ENCODE measurements at places on chromosomes 3 and 15.

- peak; percentile 2 for DNase-seq
Observed at GRCh38 chr3:66195347-66195783, 25.4 kb upstream of the SLC25A26 start.

DNA sequence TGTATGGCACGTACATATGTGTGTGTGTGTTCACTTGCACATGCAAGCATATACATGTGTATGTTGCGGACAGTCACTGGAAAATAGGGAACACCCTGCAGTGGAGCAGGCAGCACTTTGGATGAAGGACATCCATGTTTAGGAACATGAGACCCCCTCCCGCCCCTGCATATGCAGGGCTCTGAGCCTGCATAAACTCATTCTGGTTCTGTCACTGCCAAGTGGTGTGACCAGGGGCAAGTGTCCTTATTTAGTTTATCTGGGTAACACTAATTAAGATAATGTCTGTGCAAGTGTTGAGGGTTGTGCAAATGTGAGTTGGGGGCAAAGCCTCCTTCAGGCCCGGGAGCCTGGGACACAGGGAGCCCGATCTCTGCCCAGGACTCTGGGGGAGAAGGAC is 105.7 kb downstream of the CORO2B start:
- no peak for DNase-seq

GRCh38 chr15:74025436-74025835 is 30.9 kb downstream of the PML start:
- no peak for DNase-seq

GRCh38 chr3:50333744-50334328 is 5.8 kb upstream of the TUSC2 start:
- DNase-seq = no peak

GRCh38 chr3:139450159-139450558 is 26.2 kb downstream of the RBP2 start:
- no peak for DNase-seq

GRCh38 chr3:24299246-24299805 is 195.3 kb downstream of the THRB start:
- no peak for DNase-seq

- DNase-seq = peak; percentile 6
Observed at GRCh38 chr3:30894521-30895251, at the start of gene GADL1. TSS of gene GADL1 (minus strand) at chr3:30894661. CDS start at chr3:30894614, 47 bp downstream.

DNA sequence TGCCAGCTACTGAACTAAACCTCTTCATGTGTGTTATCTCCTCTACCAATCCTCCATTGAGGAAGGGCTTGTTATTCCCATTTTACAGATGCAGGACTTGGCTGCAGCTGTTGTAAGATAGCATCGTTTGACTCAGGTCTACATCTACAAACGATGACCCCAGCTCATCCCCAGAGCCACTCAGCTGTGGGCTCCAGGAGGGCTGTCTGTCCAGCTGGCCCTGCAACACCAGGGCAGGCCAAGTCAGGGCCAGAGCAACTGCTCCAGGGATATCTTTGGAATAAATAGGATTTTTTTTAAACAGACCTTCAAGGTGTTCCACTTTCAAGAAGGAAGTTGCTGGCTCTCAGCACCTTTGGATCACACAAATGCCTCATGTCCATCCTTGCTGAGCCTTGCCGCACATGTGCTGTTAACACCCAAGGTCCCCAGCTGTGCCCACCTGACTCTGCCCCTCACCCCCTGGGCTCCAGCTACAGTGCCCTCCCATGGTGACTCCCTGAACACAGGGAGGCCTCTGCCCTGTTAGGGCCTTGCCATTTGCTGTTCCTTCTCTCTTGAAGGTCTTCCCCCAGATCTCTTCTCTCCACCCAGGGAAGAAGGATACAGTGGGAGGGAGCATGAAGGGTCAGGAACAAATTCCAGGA is 31.0 kb downstream of the ALDH1L1 start:
- DNase-seq = no peak

DNA sequence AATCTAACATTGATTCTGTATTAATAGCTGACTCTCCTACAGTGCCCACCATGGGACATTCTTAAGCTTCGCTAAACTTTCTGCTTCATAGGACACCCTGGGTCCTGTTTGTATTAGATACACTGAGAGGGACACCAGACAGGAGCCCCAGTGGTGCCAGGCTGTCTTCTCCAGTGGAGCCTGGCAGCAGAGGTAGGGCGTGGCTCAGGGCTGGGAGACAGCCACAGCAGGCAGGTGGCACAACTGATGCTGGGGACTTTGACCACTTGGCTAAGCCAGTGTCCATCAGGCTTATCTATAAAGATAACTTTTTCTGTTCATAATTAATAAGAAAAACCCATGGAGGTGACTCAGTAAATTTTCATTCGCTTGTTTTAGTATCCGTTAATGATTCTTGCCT is 21.8 kb downstream of the NIPA1 start:
- DNase-seq = no peak

DNA sequence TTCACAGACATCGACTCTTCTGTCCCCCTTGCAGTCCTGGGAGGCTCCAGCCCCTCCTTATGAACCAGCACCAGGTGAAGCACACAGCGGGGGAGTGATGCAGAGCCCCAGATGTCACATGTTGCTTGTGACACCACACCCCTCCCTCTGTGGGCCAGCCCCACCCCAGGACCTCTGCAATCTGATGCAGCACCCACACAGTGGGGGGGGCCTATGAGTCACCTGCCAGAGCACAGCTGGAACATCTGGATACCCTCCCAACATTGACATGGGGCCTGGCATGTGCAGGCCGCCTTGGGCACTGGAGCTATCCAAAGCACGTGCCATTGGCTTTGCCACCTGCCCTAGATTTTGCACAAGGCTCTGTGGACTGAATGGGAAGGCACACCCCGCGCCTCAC is 70.5 kb downstream of the FEM1B start:
- DNase-seq = no peak

DNA sequence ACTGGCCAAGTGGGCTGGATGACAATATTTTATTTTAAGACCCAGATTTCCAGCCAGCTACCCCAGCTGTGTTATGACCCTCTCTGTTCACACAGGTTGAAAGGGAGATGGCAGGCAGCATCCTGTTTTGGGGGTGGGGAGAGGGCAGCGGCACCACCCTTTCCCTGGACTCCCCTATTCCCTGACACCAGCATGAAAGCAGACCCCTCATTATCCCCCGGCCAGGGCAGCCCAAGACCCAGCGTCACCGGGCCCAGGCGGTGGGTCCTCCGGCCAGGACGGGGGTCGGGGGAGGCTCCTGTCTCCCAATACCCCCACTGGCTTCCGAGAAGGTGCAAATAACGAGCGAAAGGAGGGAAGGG is 127.6 kb upstream of the MEF2A start:
- no peak for DNase-seq

Measured in stimulated activated CD4-positive, alpha-beta T cell treated with anti-CD3 and anti-CD28 coated beads, Interleukin-4, amount 100 ng/mL, for 48 hours (primary cell).